ENCODE measurements at places on chromosomes 1 and 21. TPM values are rescaled to one million over a fixed set of nuclear protein-coding genes. Genes with fewer than 3 reads are reported as not detected.

DNA sequence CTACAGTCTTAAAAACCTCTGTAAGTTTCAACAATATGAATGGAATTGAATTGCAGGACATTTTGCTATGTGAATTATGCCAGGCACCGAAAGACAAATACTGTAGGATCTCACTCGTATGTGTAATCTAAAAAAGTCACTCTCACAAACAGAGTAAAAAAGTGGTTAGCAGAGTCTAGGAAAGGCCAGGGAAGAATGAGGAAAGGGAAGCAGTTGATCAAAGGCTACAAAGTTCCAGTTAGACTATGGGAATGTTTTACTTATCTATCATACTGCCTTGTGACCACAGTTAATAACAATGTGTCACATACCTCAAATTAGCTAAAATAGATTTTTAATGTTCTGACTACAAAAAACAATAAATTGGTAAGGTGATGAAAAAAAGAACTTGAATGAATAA lies 565.4 kb upstream of the BRINP3 start:
- H3K4me3 ChIP-seq = no peak overlapping the region
- H3K27ac ChIP-seq = no peak overlapping the region
- H3K27me3 ChIP-seq = no peaks in the 10 kb centered on the region
- no peak for DNase-seq
- H3K36me3 ChIP-seq = no peaks in the 10 kb centered on the region
- H3K4me1 ChIP-seq = no peaks in the 10 kb centered on the region

DNA sequence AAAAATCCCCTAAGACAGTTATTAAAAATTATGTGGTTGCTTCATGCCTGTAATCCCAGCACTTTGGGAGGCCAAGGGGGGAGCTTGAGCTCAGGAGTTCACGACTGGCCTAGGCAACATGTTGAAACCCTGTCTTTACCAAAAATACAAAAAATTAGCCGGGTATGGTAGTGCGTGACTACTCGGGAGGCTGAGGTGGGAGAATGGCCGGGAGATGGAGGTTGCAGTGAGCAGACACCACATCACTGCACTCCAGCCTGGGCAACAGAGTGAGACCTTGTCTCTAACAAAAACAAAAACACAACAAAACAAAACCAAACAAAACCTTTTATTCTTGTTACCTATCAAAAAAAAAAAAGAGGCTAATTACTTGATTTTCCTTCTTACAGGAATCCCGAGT lies 2.1 kb downstream of the ELK4 start:
- peaks cover 10% of the 10 kb centered on the region for H3K36me3 ChIP-seq
- no peak for DNase-seq

- no peaks in the 10 kb centered on the region for H3K27me3 ChIP-seq
- H3K4me1 ChIP-seq = no peaks in the 10 kb centered on the region
- DNase-seq = no peak
- H3K36me3 ChIP-seq = peaks cover 10% of the 10 kb centered on the region
- H3K27ac ChIP-seq = no peak overlapping the region
- no peak overlapping the region for H3K4me3 ChIP-seq
Observed at GRCh38 chr1:70324683-70325082, 29.8 kb downstream of the ANKRD13C start.

DNA sequence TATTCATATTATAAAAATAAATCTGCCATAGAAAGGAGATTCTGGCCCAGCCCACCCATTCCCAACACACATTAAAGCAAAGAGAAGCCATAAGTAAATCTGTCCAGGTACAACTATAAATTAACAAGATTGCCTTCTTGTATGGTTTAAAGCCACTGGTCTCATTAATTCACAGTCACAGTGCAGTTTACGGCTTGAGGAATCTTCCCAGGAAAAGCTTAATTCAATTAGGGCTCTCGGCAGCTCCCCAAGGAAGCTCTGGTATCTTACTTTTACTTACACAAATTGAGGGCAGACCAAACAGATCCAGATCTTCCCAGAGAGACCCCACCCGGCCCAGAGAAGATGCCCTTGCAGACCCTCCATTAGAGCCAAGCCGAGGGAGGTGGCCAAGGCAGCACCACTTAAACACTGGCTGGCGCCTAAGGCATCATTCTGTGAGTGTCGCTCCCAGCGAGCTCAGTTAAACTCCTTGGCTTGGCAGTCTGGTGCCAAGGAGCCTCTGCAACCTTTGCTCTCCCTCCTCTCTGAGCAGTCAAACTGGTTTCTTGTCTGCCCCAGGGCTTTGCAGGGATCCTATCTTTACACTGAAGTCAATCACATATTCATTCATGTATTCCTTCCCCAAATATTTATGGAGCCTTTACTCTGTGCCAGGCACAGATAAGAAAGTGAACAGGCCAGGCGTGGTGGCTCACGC lies 10.7 kb downstream of the SLC9A1 start:
- H3K27me3 ChIP-seq = no peaks in the 10 kb centered on the region
- DNase-seq = no peak
- H3K27ac ChIP-seq = no peak overlapping the region
- H3K36me3 ChIP-seq = no peaks in the 10 kb centered on the region
- no peak overlapping the region for H3K4me3 ChIP-seq

DNA sequence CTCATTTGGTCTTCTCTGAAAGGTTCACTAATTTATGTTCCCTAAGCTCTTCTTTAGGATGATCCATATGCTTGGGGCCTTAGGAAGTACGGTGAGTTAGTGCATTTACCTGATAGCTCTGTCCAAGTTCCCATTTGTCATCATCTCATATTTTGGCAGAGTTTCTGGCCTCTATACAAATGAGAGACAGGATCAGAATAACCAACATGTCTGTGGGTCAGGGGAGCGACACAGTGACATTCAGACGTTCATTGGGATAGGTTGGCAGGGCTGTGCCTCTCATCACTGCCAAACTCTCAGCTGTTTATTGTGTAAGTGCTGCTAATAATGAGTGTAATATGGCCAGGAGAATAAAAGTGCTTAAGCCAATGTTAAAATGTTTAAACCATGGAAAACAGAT lies 561.1 kb upstream of the ZRANB2 start:
- H3K36me3 ChIP-seq = no peaks in the 10 kb centered on the region
- no peaks in the 10 kb centered on the region for H3K4me1 ChIP-seq
- no peak for DNase-seq
- H3K4me3 ChIP-seq = no peak overlapping the region
- H3K27ac ChIP-seq = no peak overlapping the region
- H3K27me3 ChIP-seq = no peaks in the 10 kb centered on the region

- no peaks in the 10 kb centered on the region for H3K27me3 ChIP-seq
- peaks cover 4% of the 10 kb centered on the region for H3K4me1 ChIP-seq
- H3K36me3 ChIP-seq = no peaks in the 10 kb centered on the region
- H3K27ac ChIP-seq = no peak overlapping the region
Observed at GRCh38 chr1:30778154-30778978, 20.8 kb upstream of the LAPTM5 start.

DNA sequence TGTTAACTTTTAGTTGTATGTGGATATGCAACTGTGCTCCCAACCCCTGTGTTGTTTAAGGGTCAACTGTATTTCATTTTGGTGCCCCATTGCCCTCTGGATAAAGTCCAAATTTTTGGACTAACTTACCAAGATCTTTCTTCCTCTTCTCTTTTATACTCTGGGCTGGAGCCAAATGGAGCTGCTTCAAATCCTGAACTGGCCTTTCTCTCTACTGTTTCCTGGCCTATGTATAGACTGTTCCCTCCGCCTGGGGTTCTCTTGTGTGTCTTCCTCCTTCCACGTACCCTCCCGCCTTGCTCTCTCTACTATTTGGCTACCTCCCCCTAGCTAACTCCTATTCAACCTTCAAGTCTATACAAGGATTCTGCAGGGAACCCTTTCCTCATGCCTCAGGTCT lies 8.4 kb upstream of the CDC14A start:
- DNase-seq = no peak
- H3K4me1 ChIP-seq = no peaks in the 10 kb centered on the region
- no peaks in the 10 kb centered on the region for H3K36me3 ChIP-seq
- H3K4me3 ChIP-seq = no peak overlapping the region

DNA sequence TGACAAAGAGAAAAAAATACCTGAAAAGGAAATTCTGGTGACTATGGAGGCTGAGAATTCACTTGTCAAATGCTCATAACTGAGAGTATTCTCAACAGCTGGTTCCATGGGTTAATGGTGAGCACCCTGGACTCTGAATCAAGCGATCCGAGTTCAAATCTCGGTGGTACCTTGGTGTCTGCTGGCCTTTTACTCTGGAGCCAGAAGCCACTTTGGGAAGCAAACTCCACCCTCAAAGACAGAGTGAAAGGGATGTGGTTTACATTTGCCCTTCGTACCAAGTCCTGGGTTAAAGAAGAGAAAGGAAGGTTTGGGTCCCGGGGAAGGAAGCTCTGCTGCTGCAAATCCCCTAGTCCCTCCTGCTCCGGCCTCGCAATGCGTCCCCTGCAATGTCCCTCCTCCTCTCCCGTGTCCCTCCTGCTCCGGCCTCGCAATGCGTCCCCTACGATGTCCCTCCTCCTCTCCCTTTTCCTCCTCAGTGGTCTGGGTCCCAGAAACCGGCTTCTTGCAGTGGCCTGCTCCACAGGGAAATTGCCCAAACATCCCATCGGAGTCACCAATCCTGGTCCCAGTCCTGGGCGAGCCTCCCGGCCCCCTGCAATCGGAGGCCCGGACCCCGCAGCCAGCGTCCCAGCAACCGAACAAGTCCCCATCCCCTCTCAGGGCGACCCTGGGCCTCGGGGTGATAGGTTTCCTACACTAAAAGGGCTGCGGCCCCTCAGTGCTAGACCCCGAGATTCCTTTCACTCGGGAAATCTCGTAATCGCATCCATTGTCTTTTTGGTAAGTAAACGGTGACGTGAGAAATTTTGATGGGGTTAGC lies 129.4 kb downstream of the PPIAL4G start:
- H3K27me3 ChIP-seq = peaks cover 4% of the 10 kb centered on the region
- no peak overlapping the region for H3K4me3 ChIP-seq
- no peaks in the 10 kb centered on the region for H3K36me3 ChIP-seq
- peaks cover 13% of the 10 kb centered on the region for H3K4me1 ChIP-seq

DNA sequence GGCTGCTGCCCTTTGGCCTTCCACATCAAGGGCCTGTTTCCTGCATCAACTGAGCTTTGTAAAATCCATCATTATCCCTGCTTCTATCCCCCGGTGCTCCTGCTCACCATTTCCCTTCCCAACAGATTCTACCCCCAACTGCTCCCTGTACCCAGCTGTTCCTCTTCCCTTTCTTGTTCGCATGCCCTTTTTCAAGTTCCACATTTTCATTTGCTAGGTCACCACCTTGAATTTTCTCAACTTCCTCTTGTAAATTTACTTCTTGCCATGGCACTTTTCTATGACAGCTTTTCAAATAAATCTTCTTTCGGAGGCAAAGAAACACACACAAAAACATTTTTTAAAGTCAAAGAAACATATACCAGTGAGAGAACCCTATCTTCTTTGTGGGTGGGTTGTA lies 330.5 kb upstream of the ADGRL2 start:
- H3K4me1 ChIP-seq = no peaks in the 10 kb centered on the region
- no peak overlapping the region for H3K4me3 ChIP-seq
- H3K27me3 ChIP-seq = no peaks in the 10 kb centered on the region
- DNase-seq = no peak

Gene HSD11B1
- total RNA-seq = 1.1 TPM

Gene S1PR1
- 221 TPM for total RNA-seq

Gene ZNF691
- total RNA-seq = 14.9 TPM

Gene PLA2G4A
- total RNA-seq = 0.35 TPM

Gene LRRC39
- 1.3 TPM for total RNA-seq
